Left renal pelvis (tissue), 4 donors: ENCODE measurements at places on chromosomes 13 and 19.

GRCh38 chr13:52130641-52131040 is 1.8 kb upstream of the NEK5 start:
- no peak for DNase-seq

GRCh38 chr13:112684071-112684845 is 5.6 kb upstream of the ATP11A start:
- DNase-seq: no peak

DNA sequence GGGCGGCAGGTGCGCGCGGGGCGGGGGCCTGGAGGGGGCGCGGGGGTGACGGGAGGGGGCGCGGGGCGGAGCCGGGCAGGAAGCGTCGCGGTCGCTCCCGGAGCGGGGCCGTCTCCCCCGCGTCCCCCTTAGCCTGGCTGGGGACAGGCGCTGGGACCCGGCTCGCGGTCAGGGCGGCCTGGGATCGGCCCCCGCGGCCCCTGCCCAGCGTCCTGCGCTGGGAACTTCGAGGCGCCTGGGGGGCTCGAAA is 74.7 kb upstream of the MCF2L start:
- no peak for DNase-seq

GRCh38 chr19:50187937-50188336 is 15.5 kb upstream of the MYH14 start:
- DNase-seq: no peak

DNA sequence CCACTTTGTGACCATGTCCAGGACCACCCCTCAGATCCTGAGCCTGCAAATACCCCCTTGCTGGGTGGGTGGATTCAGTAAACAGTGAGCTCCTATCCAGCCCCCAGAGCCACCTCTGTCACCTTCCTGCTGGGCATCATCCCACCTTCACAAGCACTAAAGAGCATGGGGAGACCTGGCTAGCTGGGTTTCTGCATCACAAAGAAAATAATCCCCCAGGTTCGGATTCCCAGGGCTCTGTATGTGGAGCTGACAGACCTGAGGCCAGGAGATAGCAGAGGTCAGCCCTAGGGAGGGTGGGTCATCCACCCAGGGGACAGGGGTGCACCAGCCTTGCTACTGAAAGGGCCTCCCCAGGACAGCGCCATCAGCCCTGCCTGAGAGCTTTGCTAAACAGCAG is 7.7 kb upstream of the CEACAM7 start:
- no peak for DNase-seq

DNA sequence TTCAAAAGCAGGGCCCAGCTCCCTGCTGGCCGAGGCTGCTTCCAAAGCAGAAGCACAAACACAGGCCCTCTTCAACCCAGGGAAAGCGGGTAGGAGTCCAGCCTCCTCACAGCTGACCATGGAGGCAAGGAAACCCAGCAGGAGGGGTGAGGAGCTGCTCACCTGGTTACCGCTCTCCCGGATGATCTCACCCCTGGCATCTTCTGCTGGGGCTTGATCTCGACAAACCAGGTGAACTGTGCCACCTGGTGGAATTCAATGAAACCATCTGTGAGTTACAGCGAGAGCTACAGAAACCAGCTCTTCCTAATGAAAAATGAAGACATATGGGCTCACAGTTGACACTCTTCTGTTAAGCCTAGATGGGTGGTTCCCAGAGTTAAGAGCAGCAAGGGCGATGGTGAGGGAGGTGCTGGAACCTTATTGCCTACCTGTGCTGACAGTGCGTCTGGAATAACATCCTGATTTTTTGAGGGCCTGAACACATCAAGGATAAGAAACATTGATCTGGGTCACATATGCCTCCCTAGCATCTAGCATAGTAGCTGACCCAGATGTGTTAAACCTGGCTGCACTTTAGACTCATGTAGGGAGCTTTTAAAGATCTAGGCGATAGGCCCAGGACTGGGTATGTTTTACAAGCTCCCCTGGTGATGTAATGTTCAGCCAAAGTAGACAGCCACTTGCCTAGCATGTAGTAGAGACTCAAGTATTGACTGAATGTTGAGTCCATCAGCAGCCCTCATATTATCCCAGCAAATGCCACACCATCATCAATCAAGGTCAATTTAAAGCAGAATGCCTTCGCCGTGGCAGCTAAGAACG is 6.1 kb downstream of the DHRS12 start:
- DNase-seq: no peak

DNA sequence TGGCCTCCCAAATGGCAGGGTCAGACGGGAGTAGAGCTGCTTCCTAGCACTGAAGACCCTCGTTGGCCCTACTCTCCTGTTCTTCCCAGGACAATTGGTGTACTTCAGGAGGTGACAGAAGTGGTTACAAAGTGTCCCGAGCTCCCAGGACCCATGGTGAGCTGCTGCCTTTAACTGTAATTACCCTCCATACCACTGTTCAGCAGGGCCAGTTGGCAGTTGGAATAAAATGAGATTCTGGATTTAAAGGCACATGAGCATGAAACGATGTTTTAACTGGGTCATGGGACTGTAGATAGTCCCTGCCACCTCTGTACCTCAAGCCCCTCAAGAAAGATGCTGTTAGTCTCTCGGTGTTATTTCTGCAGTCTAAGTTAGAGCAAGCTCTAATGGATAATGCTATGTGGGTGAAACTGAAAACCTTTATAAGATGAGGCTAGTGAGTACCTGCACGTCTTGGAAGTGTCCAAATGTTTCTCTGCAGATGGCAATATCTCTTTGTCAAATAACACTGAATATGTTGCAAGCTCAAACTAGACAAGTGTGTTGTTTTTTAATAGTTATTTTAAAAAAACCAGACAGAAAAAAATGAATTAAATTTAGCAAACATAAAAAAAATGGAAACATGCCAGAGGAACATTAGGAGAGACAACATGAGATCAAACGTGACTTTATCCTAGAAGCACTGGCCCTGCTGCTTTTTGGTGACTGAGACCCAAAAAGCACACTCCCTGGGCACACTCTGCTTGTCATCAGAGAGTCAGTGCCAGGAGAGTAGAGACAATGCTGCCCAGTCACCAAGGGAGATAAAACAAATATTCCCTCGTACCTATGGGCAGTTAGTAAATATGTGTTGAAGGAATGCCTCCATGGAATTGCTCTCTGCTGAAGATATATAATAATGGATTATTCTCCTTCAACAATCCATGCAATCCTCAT is 266.3 kb downstream of the LMO7 start:
- DNase-seq: no peak

DNA sequence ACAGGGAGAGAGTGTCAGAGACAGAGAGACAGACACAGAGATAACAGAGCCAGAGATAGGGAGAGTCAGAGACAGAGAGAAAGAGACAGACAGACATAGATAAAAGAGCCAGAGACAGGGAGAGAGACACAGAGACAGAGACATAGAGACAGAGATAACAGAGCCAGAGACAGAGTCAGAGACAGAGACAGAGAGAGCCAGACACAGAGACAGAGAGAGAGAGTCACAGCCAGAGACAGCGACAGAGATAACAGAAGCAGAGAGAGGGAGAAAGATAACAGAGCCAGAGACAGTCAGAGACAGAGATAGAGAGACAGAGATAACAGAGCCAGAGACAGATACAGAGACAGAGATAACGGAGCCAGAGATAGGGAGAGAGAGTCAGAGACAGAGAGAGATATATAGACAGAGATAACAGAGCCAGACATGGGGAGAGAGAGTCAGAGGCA is 865 bp upstream of the TNFSF9 start:
- no peak for DNase-seq

- no peak for DNase-seq
These were observed 751.7 kb downstream of the DACH1 start for GRCh38 chr13:71115301-71115700.

DNA sequence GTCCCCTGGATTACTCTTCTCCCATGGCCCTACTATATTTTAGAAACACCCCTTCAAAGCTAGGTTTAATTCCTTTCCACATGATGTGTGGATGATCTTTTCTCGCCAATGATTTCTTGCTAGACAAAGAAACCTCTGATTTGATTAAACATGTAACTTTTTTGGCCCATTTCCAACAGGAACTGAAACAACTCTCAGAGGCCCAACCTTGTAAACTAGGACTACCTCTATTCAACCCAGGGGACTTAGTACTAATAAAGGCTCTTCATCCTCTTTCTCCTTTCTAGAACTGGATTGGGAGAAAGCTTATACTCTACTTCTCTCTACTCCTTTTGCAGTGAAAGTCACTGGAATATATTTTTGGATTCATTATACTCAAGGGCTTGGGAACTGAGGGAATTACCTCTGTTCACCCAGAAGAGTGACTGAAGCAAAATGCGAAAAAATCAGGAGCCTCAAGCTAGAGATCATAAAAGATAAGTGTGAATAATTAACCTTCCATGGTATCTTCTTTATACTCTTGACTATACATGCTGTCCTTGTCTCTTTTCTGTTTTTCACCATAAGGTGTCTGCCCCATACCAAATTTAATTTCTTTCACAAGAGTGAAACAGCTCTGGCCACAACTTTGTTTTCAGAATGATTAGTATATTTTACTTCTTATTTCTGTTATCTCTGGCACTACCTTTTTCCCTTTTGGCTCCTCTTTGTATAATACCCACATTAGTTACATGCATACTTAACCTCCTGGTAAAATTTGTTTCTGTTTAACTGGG is 977.6 kb downstream of the SLITRK5 start:
- DNase-seq: no peak

DNA sequence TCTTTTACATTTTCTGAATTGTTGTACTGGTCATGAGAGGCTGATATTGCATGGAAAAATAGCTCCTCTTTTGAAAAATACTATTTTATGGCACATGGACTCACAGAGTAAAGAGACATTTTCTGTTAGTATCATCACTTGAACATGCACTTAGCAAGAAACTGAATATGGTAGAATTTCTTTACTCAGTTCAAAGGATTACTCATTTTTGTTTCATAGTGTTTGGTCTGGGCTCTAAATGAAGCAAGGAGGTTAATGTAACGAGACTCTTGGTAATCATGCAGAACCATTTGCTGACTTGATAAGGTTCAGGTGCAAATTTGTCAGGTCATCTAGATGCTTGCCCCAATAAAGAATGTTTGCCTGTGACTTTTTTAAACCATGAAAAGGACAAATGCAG is 63.2 kb downstream of the GPC6 start:
- no peak for DNase-seq

GRCh38 chr19:13058951-13059660 is 43.6 kb downstream of the LYL1 start:
- DNase-seq: no peak

DNA sequence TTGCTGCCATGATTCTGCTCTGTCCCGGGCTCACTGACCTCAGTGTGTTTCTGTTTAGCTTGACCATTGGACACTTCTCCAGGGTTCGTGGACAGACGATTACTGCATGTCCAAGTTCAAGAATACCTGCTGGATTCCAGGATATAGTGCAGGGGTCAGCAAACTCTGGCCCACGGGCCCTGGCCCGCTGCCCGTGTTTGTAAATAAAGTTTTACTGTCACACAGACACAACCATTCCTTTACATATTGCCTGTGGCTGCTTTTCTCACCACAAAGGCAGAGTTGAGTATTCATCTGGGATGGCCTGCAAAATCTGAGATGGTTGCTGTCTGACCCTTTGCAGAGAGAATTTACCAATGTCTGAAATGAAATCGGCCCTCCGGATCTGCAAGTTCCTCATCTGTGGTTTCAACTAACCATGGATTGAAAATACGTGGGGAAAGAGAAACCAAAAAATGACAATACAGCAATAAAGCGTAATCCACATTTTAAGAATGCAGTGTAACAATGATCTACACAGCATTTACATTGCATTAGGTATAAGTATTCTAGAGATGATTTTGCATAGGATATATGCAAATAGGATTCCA is 25.9 kb upstream of the F2RL3 start:
- no peak for DNase-seq
